ENCODE measurements at places on chromosomes 1 and 21.

DNA sequence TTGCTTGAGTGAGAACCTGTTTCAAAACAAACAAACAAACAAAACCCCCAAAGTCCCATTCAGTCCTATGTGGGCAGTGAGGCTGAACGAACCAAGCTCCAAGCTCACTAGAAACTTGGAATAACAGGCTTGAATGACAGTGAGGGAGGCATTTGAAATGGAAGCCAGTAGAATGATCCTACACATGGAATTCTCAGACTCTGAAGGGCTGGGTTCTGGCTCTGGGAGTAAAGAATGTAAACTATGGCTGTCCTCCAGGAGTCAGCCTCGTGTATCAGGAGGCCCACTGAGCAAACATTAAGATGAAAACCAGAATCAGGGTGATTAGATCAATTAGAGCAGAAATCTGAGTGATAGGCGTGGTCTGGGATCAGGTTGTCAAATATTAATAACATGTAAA lies 14.9 kb downstream of the PCP4L1 start:
- no peak for DNase-seq

DNA sequence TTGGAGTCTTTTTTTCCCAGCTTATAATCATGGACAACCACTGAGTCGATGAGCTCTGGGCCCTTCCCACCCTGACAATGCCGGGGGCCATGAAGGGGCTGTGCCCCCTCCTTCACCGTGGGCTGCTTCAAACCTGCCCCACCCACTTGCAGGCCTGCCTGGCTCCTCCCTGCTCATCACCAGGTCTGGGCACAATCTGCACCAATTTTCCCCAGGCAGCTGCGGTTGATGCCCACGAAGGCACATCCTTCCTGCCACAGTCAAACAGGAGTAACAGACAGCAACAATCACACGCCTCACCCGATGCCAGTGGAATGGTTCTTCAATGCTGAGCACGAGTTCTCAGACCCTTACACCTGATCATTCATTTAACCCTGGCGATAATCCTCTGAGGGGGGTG lies 18.9 kb downstream of the PGLYRP3 start:
- no peak for DNase-seq

- no peak for DNase-seq
Measured at GRCh38 chr1:62335656-62336055, 16.4 kb upstream of the KANK4 start.

DNA sequence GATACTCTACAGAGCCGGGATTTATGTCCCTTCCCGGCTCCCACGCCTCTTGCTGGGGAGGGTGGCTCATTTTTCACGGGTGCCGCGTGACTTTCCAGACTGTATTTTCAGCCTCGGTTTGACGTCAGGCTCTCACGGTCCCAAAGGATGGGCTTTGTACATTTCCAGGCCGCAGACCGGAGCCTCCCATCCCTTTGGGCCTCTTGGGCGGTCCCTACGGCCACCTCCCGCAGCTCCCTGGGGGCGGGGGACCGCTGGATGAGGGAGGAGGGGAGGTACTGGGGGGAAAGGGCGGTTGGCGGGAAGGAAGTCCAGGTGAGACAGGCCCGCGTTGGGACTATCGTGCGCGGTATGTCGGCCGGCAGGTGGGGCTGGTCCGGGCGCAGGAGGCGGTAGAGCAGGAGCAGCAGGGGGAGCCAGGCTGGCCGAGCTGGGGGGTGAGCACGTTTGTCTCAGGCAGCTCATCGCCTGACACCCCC lies 17.9 kb downstream of the UBL4B start:
- no peak for DNase-seq

DNA sequence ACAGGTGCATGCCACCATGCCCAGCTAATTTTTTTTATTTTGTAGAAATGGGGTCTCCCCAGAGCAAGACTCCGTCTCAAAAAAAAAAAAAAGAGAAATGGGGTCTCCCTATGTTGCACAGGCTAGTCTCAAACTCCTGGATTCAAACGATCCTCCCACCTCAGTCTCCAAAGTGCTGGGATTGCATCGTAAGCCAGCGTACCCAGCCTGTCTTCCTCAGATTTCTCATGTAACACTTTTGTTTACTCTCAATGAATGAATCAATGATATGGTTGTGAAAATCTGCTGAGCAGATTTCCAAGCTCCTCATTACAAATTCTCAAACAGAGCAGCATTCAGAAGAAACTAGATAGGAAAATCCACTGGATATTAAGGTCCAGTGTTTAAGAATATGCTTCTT lies 6.6 kb downstream of the CMPK1 start:
- no peak for DNase-seq

GRCh38 chr1:157505481-157506272 lies 46.6 kb downstream of the FCRL5 start:
- DNase-seq, result no peak
